ENCODE measurements at places on chromosomes 11 and 22.

GRCh38 chr11:26187639-26188038 lies 144.3 kb upstream of the ANO3 start:
- DNase-seq = no peak

DNA sequence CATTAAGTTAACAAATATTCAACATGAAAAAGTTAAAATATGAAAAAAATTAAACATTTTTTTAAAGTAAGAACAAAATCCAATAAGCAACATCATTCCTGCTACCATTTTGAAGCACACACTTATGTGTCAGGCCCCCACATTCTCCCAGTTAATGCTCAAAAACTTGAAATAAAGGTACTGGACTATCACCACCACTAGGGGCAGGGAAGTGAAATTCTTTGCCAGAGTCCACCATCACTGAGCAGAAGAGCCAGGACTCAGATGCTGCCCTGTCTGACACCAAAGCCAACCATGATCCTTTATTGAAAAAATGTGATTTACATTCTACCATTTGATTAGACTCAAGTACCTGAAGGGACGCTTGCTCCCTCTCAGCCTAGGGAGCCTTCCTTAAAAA lies 39.1 kb downstream of the PITPNB start:
- no peak for DNase-seq

DNA sequence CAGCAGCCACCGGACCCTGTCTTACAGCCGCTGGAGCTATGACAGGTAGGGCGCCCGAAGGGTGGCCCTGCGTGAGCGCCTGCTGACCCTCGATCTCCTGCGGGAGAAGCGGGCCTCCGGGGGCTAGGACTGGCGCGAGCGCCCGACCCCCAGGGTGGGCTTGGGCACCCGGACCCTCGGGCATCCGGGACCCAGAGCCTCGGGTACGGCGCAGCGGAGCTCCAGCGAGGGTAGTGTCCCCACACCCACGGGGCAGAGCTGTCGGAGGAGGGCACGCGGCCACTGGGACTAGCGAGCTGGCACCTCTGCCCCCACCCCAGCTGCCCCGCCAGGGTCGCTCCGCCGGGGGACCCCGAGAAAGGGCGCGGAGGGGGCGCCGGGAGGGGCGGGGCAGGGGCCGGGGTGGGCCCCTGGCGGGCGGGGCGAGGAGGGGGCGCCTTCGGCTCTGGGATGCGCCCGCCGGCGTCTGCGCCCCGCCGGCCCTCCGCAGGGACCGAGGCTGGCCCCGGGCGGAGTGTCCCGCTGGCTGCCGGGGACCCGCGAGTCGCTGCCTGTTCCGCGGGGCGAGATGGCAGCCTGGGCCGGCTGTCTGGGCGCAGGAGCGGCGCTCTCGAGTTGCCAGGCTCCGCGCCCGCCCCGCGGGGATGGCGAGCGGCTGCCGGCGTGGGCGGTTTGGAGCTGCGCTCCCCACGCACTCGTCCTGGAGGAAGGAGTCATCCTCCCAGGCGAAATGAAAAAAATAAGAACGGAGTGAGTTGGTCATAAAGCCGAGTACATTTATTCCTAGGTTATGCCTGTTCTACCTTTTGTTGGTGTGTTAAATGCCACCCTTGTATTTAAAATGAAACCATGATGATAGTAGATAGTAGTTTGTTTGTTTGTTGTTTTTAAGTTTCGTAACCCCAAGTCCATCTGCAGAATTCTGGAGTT lies 32.4 kb downstream of the EIF3F start:
- DNase-seq = no peak

- no peak for DNase-seq
Measured at GRCh38 chr11:124153821-124154220, 29.3 kb upstream of the OR10D3 start.

GRCh38 chr11:46055371-46055770 lies 65.9 kb downstream of the PHF21A start:
- DNase-seq = no peak

- no peak for DNase-seq
Measured at GRCh38 chr22:36767035-36767775, 8.7 kb downstream of the IFT27 start.

DNA sequence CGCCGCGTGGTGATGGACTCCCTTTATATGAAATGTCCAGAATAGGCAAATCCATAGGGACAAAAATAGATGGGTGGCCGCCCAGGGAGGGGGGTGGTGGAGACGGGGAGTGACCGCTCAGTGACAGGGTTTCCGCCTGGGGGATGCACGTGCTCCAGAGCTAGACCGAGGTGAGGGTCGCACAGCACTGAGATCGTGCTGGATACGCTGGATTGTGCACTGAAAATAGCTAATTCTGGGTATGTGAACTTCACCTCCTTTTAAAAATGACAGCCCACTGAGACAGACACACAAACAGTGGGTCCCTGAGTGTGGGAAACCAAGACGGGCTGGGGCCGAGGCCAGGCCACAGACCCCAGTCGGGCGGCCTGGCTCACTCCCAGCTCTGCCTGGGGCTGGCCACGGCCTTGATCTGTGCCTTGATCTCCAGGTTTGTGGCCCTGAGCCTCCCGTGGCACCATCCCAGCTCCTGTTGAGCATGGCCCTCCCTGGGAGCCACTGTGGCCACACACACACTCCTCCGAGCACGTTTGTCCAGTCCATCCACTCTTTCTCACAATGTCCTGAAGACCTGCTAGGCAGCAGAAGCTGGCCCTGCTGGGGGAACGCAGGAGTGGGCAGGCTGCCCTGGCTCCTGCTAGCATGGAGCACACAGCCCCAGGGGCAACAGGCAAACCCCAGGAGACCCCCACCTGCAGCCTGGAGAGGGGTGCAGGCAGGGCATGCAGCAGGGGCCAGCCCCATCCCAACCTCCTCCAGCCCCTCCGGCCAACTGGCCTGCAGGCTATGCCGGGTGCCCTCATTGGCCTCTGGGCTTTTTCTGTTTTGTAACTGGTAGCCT lies 41.0 kb upstream of the TH start:
- DNase-seq = peak; percentile 4

DNA sequence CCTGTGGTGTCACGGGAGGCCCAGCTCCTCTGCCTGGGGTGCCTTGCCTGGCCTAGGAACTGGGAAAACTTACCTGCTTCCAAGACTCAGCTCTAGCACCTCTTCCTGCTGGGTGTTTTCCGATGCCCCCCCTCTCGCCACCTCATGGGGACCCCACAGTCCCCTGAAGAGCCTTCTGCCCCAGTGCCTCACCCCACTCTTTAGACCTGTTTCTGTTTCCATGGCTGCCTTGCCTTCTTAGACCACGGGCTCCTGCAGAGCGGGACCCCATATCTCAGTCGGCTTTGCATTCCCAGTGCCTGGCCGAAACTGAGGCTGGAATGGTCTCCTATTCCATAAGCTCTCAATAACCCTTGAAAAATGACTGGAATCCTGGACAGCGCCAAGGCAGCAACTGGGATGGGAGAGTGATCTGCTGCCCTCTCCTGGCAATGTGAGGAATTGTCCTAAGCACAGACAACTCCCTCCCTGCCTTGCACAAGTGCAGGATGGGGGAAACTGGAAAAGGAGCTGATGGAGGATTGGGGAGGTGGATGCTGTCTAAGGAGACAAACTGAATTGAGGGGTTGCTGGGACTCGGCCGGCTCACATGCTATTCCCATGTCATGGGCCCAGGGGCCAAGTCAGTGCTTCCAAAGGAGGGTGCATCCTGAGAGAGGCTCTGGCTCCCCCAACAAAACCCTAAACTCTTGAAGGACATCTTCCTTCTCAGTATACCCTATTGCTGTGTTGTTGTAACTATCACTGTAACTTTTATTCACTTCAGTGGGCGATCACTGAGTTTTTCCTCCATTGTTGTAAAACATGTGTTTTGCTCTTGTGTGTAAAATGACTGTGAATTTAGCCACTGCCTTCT lies 26.6 kb upstream of the IL17RA start:
- no peak for DNase-seq

- no peak for DNase-seq
Measured at GRCh38 chr11:50178737-50179136, 146.1 kb downstream of the OR4C45 start.

DNA sequence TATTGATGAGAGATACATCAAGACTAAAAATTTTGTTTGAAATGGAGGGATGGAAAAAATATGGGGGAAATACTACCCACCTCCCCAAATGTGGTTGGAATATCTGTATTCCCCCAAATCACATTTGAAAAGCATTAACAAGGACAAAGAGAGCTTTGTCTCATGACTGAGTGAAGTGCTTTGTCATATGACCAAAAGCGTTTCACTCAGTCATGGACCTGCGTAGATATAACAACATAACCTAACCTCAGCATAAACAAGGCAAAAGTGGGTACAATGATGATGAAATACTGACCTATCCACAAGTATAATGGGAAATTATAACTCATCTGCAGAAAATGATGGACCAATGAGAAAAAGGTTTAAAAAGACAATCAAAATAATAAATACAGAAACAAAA lies 418.3 kb downstream of the TBC1D22A start:
- no peak for DNase-seq

GRCh38 chr11:16815047-16815767 lies 76.8 kb downstream of the C11orf58 start:
- peak; percentile 71 for DNase-seq

GRCh38 chr22:46406349-46406748 lies 70.8 kb downstream of the TRMU start:
- DNase-seq = peak; percentile 49

DNA sequence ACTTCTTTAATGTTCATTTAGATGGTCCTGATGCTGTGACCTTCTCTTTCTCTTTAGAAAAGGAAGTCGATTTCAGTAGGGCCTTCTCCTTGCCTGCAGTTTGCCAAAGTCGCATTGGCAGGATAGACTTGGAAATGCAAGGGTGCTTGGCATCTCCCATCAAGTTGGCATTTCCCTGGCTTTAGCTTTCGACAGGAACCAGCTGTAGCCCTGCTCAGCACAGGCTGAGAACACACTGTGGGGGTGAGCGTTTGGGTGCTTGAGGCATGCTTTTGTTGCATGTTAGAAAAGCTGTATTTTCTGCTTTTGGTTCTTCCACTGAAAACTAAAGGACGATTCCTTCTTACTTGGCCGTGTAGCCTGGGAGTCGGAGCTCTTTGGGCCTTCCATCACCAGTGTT lies 37.7 kb downstream of the LDLRAD3 start:
- no peak for DNase-seq

DNA sequence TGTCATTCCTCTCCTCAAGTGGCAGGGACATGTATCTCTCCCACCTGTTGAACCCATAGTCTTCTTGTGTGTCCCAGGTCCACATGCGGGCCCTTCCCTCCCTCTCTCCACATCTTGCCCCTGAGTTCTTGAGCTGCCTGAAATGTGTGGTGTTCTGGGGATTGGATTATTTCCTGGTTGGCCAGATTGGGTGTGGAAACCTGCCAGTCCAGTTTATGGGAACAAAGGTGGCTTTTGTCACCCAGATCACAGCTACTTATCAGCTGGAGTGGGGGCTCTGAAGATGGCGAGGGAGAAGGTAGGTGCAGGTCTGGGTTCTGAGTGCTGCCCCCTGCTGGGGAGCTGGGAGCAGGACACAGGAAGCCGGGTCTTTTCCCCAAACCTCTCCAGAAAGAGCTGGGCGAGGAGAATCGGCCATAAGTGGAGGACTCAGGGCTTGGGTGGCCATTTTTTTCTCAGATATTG lies 14.2 kb downstream of the DTX4 start:
- DNase-seq = no peak

- no peak for DNase-seq
Measured at GRCh38 chr11:126182787-126183445, 28.5 kb downstream of the RPUSD4 start.

DNA sequence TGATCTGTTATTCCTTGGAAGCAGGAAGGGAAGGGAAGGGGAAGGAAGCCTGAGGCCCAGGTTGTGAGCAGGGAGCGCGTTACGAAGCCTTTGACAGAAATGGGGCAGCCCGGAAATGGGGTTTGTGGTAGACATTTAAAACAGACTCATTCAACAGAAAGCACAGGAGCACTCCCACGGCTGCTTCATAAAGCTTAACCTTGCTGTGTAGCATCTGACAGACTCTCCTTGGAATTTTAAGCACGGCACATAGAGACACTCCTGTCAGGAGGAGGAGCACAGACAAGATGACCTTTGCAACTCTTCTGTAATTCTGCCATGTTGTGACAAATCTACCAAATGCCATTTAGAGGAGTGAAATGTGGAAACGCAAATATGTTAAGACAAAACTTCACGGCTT lies 131.6 kb downstream of the FBXO7 start:
- no peak for DNase-seq

- no peak for DNase-seq
Measured at GRCh38 chr11:12090061-12090591, 20.3 kb upstream of the MICAL2 start.

DNA sequence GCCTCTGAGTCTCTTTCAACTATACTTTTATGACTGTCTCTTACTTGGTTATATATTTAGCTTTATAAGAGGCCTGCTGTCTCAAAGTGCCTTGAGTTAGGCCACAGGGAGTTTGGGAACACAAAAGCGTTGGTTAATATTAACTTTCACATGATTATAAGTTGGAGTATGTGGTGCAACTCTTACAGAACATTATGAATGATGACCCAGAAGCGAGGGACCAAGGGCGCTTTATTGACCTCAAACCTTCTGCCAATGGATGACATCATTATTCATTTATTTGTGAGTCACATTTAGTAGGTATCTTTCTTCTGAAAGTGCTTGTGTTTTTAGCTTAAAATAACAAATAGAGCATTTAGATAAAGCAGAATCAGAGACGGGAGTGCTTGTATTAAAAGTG lies 298.0 kb upstream of the ZC3H12C start:
- no peak for DNase-seq

DNA sequence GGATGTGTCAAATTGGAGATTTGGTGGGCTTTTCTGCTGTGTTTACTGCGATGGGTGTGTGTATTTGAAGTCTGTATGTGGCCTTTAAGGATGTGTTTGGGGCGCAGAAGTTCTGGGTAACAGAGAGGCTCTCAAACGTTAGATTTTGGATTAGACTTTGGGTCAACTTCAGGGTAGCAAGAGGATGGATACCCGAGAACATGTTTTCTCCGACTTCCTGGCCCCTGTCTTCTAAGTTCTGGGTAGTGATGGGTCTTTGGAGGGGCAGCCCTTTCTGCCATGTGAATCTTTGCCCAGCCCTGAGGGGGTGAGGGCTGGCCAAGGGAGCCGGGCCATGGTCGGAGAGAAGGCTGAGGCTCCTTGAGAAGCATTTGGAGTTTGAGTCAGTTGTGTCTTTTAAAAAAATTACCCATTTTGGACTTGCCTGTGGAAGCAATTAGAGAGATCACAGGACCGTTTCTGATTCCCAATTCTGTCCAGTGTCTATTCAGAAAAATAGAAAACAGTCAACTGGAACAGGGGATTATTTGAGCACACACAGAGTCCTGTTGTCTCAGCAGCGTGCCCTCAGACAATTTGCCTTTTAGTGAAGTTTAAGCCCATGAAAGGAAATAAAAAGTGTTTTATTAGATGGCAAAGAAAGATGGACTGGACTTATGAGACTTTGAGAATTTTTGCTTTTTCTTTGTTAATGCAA lies 114.4 kb downstream of the PTPRJ start:
- no peak for DNase-seq

DNA sequence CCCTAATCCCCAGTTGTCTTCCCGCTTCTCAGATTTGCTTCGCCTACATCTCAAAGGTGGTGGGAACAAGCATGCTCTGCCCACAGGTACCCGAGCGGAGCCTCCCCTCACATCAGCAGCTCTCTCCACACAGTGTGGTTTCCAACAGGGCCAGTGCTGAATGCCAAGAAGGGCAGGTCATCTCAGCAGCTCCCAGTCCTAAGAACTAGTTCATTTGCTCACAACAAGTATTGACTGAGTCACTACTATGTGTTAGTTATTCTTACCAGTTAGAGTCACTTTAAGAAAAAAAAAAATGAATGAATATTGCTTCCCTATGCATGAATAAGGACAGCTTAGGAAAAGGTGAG lies 66.2 kb downstream of the THAP12 start:
- DNase-seq = no peak

- DNase-seq = no peak
Measured at GRCh38 chr11:87368858-87369480, 331.2 kb downstream of the TMEM135 start.

- no peak for DNase-seq
Measured at GRCh38 chr22:31350410-31350863, 4.3 kb upstream of the PATZ1 start.
